Retinal pigment epithelial cell (primary cell): ENCODE measurements at places on chromosomes 5 and 9.

DNA sequence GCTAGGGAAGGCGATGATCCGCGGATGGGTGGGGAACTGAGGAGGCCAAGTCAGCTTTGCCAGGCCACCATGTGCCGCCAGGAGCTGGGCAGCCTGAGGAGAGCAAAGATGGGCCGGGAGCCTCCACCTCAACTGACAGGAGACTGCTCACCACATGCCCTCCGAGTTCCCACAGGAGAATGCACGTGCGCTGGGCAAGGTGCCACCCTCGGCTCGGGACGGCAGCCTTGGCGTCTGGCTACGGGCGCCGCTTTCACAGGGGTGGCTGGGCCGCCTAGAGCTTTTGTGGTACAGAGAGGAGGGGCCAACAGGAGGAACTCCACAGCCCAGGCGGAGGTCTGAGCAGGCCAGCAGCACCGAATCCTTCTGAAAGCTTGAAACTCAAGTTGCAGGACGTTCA, 5.3 kb upstream of the TBC1D9B start:
- no peak for DNase-seq

DNA sequence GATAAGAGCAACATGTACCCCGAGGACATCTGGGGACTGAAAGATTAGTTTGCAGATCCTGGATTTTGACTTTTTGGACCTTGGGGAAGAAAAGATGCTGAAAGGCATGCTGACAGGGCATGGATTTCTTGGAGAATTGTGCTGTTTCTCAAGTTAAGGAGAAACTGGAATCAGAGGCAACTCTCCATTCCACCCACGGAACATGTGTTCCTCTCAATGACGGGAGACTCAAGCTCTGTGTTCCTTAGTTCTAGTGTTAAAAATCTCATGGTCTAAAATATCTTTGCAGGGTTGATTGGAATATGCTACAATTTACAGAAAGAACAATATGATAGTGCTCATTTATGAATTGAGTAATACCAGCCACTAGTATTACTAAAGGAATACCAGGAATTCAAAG, 34.4 kb upstream of the CDH12 start:
- no peak for DNase-seq

- no peak for DNase-seq
These were observed 429.5 kb downstream of the DTWD2 start for GRCh38 chr5:118558871-118559270.

DNA sequence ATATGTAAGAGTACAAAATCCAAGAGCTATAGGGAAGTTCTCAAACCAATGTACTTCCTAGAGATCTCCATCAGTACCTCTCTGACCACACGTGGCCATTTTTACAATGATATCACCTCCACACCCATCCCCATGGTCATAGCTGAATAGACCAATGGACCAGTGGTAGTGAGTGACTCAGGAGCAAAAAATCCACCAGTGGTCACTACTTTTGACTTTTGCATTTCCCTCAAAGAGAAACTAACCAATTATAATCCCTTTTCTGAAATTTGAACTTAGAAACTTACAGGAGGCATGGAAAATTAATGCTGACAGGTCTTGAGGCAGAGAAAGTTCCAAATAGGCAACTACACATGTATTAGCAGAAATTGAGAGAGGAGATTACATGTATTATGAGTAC, 238.4 kb downstream of the TRPM3 start:
- DNase-seq = peak; percentile 91

GRCh38 chr9:90064248-90064647, 459.4 kb downstream of the GADD45G start:
- no peak for DNase-seq

GRCh38 chr5:116847960-116848359, 273.3 kb upstream of the SEMA6A start:
- DNase-seq = no peak

DNA sequence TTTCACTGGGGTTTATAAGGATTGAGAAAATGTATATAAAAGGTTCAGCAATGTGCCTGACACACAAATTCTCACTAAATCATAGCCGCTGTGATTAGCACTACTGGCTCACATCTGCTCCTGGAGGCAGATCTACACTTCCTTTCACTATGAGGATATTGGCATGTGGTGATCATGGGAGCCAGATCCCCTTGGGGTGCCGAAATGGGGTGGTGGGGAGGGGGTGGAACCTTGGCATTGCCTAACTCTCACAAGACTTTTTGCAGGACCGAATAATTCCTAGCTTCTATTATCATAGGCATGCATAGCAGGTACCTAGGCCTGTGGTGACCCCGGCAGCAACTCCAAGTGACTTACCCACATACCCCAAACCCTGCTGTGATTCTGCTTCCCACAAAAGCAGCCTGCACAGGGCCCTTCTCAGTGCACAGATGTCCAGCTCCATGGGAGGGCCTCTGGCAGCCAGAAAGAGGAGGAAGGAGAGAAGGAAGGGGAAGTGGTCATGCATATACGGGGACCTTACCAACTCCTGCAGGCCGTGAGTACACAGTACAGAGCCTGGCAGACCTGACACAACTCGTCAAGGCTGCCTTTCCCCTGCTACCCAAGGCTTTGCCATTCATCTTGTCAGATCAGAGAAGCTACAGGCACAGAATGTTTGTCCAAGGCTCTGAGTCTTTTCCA, 61.3 kb upstream of the IQGAP2 start:
- DNase-seq = no peak

- no peak for DNase-seq
These were observed 7.2 kb upstream of the LCN2 start for GRCh38 chr9:128142061-128142460.

DNA sequence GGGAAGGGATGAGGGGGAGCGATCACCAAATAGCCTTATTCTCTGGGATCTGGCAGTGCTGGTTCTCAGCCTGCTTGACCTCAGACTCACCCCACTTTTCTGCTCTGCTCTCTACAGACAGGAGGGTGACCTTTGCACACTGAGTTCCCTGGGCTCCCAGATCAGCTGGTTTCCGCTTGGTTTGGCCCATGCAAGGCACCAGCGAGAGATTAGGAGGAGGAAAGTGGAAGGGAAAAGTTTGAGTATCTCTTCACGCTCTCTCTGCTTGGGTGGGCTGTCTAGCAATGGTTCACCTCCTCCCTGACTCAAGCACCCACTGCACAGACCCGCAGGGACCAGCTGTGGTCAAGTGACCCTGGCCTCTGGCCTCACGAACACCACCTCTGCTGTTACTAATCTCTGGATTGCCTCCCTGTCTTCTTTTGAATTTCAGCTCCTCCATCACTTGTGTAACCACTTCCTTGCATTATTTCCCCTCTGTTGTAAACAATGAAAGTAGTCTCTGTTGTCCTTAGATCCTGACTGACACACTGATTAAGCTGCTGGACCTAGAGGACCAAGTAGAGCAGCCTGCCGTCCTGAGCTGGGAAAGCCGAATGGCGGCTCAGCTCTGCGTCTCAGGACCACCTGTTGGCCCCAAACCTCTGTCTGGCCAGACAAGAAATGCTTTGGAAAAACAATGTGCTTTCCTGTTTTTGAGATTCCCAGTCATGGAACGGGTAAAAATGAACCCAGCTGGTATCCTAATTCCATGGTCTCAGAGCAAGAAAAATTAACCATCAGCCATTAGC, 186.6 kb downstream of the CRB2 start:
- DNase-seq = no peak

GRCh38 chr9:123983047-123983446, 28.5 kb upstream of the LHX2 start:
- DNase-seq = no peak

DNA sequence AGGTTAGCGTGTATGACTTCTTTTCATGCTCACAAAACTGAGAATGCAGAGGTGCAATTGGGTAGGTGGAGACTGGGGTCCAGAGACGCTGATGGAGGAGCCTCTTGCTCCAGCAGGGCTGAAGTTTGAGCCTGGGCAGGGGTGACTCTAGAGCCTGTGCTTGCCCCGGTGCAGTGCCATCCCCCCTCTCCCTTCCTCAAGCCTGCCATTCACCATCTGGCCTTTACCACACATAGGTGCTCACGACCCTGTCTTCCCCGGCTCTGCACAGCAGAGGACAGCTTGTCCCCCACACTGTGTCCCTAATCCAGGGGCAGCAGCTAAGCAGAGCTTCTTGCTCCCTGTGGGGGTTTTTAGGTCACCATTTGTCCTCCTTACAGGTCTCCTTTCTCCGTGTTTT, 86.5 kb downstream of the DAP start:
- no peak for DNase-seq

GRCh38 chr5:97545886-97546535, 363.0 kb upstream of the RIOK2 start:
- DNase-seq = no peak

GRCh38 chr5:173514661-173515060, 101.8 kb downstream of the BOD1 start:
- no peak for DNase-seq

- no peak for DNase-seq
These were observed 64.3 kb upstream of the S1PR3 start for GRCh38 chr9:88926781-88927505.

- DNase-seq = no peak
These were observed 181.5 kb upstream of the OR13F1 start for GRCh38 chr9:104322596-104322995.

GRCh38 chr9:114324492-114324891, 1.6 kb downstream of the ORM1 start:
- DNase-seq = no peak

DNA sequence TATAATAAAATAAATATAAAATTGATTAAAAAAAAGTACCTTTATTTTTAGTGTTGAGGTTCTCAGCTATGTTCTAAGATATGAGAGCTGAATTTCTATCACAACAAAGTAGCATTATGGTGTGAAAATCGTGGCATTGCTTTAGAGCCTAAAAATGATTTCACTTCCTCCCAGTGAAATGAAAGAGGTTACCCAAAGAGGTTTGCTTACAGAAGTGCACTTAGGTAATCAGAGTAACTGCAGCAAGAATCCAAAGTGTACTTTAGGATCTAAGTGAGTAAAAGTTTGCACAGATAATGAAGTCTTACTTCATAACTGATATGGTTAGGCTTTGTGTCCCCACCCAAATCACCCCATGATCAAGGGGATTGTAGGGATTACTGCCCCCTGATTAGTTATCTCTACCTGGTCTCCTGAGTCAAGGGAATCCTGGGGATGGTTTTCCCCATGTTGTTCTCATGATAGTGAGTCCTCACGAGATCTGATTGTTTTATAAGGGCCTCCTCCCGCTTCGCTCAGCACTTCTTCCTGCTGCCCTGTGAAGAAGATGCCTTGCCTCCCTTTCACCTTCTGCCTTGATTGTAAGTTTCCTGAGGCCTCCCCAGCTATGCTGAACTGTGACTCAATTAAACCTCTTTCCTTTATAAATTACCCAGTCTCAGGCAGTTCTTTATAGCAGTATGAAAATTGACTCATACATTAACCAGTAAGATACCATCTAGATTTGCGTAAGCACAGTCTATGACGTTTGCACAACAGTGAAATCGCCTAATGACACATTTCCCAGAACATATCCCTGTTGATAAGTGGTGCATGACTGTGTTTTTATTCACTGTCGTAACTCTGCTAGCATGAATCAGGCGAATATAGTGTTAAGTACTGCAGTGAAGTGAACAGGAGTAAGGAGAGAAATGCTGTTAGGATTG, 40.3 kb upstream of the LRRC70 start:
- peak; percentile 19 for DNase-seq

DNA sequence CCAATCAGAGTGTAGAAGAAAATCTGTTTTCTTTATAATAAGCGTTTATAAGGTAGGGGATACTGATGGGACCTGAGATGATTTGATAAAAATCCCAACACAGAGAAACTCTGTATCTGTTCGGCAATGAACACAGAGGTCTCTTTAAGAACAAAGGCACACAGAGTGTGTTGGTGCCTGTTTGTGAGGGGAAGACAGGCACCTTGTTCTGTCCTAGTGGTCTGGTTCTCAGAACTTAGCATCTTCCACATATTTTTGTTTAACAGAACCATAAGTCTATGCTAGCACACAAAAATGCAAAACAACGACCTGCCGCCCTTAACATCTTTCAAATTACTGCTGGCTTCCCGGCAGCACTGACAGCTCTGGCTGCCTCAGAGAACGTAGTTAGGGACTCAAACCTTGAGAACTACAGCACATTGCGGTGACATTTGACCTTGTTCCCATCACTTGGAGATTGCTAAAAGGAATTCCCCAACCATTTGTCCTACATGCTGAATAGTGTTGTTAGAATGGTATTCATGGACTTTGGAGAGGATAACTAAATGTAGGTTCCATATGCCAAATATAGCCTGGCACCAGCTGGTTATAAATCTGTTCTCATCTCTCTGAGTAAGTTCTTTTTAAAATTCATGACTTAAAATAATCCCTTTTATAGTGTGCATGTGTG, 871.7 kb upstream of the TYRP1 start:
- no peak for DNase-seq

GRCh38 chr5:120533581-120533980, 69.5 kb downstream of the PRR16 start:
- DNase-seq = no peak

- DNase-seq = no peak
These were observed 23.1 kb downstream of the MLLT3 start for GRCh38 chr9:20599195-20599594.

DNA sequence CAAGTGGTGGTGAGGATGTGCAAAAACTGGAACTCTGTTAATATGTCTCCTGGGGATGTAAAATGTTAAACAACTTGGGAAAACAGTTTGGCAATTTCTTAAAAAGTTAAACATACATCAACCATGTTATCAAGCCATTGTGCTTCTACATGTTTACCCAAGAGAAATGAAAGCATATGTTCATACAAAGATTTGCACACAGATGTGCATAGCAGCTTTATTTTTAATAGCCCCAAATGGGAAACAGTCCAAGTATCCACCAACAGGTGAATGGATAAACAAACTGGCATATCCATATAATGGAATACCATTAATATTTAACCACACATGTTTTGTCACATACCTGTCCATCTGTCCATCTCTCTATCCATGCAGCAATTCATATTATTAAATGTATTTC, 6.2 kb downstream of the VPS13A start:
- DNase-seq = no peak

DNA sequence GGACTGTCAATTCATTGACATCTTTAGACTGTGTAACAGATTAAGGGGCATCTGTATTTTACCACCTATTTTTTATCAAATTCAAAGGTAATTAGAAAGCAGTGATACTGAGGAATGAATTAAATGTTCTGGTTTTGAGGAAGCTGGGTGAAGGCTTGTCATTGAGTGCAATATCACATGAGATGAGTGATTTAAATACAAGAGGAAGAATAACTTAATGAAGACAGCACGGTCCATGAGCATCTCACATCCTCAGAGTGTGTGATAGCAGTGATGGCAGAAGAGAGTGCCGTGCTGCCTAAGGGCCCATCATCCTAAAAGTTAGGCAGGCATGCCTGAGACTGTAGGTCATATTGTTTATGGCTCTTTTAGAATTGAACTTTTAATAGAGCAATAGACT, 263.3 kb downstream of the MAST4 start:
- no peak for DNase-seq

DNA sequence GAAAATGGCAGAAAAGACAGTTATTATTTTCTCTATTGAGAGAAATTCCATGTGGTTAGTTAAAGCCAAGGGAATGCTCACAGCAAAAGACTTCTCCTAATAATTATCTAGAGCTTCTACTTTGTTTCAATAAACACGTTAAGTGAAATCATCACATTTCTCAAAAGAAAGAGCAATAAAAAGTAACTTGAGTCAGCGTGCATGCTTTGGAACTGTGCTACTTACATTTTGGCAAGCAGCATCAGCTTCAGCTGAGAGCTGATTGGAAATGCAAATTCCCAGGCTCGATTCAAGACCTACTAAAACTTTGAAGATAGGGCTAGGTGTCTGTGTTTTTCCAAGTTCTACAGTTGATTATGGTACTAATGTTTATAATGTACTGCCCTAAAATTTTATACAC, 132.1 kb downstream of the CDH18 start:
- DNase-seq = no peak
